Cardiac septum (tissue), 1 donor: ENCODE measurements at places on chromosomes 4 and X. TPM values are rescaled to one million over a fixed set of nuclear protein-coding genes. Genes with fewer than 3 reads are reported as not detected.

RAB9B gene
- total RNA-seq = 38.0 TPM

GRCh38 chr4:88030565-88031310, 23.3 kb downstream of the PKD2 start:
- DNase-seq = no peak

GRCh38 chrX:136829413-136829812, 48.7 kb upstream of the ARHGEF6 start:
- DNase-seq = no peak

DNA sequence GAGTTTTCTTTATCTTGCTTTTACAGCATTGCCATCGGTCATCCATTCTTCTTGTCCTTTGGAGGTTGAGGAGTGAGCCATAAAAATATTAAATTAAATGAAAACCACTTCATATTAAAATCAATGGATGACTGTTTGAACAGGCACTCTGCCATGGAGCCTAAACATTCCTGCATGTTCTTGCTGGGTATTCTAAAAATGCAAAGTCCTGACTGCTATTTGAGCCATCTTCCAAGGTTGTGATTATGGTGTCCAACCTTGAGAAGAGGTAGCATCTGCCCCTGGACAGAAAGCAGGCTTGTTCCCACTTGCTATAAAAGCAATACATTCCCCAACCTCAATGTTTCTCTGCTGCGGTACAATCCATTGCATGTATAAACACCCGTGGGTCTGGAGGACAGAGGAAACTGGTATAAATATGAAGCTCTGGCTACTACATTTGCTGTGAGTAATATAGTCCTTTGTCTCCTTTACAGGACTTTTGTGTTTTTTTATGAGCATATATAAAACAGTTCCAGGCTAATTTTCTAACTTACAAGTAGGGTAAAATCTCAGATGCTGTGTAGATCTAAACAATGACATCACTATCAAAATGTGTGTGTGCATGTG, 70.9 kb upstream of the FAT4 start:
- DNase-seq = no peak

- DNase-seq = no peak
These were observed 12.5 kb downstream of the L1CAM start for GRCh38 chrX:153873282-153874084.
